ENCODE measurements at places on chromosomes 3 and 15.
A peak's percentile ranks its signal among the peaks of the same experiment; 100 is the strongest.

GRCh38 chr15:66278056-66278455 is 15.3 kb upstream of the DIS3L start:
- DNase-seq = no peak

GRCh38 chr3:4712109-4712508 is 219.0 kb downstream of the ITPR1 start:
- DNase-seq = peak; percentile 90

- DNase-seq = no peak
Observed at GRCh38 chr3:145696011-145696410, 465.0 kb downstream of the PLOD2 start.

DNA sequence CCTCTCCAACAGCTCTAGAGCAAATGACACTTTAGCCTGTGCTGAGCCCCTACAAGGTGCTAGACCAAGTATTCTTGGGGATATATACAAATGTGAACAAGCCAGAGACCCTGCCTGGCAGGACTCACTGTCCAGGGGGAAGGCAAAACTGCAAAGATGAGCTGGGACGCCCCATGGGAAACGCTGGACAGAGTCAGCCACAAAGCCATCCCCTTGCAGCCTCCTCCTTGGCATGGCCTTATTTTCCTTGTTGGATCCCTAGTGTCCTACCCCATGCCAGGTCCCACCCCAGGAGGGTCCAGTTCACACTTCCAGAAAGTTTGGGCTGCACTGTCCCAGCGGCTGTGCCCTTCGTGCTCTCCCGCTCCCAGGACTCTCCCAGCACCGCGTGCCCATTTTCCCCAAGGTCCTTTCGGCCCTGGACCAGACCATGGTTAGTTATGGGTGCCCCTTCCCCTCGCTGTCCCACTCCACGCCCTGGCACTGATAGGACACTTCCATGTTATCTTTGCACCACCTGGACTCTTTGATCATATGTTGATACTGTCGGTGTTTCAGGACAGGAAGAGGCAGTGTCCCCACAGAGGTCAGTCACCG is 5.8 kb upstream of the NRROS start:
- DNase-seq = no peak

DNA sequence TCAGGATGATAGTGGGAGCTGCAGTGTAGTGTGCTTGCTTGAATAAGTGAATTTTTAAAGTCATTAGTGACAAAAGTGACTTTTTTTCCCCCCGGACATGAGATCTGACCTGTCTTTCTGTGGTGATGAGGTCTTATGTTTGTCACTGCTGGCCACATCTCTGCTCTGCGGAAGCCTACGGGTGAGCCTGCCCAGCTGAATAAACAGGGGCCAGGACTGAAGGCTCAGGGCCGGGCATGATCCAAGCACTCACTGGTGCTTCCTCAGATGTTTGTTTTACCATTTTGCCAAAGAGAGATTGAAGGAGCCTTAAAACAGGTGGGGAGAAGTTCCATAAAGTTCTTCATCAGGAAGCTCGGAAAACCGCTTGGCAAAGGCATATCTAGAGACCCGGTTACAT is 35.0 kb downstream of the RPL39L start:
- DNase-seq = peak; percentile 31

DNA sequence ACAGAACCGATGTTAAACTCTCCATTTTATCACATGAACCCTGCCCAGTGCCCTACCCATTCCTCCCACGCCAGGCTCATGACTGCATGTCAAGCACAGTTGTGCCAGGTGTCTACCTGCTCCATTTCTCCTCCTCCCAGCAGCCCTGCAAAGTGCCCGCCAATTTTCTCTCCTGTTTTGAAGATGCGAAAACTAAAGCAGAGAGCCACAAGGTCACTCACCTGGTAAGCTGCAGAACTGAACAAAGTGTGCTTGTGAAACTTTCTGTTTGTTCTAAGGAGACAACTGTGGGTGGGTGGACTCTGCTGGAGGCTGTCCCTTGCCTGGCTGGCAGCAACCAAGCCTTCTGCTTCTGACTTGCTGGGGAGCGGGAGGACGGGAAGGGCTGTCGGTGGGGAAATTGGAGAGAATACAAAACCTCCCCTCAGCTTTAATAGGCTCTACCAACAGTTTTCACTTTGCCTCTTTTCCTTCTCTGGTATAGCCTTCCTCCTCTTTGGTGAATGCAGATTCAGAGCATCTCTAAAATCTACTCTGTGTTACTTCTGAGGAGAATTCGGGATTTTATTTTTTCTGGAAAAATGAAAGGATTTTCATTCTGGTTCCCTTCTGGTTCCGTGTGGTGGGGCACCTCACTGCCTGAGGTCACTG is 23.0 kb downstream of the LIMD1 start:
- no peak for DNase-seq

- DNase-seq = no peak
Observed at GRCh38 chr3:134345202-134345601, 29.0 kb downstream of the AMOTL2 start.

DNA sequence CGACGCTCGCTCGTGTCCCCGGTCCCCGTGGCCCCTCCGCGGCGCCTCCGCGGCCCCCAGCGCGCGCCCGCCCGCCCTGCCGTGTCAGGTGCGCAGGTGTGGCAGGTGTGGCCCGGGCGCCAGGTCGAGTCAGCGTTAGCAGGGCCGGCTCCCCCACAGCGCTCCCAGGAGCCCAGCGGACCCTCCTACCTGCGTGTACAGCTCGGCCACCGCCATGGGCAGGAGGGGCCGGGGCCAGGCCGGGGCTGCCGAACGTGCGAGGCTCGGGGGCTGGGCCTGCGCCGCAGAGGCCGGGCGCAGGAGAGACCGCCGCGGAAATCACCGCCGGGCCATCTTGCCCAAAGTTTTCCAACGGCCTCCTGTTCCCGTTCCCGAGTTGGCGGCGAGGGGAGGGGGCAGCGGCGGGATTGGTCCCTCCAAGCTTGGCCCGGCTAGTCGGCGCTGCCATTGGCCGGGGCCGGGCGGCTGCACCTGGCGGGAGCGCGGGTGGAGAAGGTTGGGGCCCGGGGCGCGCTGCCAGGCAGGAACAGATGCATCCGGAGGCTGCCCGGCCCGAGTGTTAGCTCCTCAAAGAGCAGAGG is at the start of gene MYO5C:
MYO5C (minus strand) TSS at position 384 of the 581 bp plus-strand sequence; CDS start at position 216, 168 bp downstream.
- no peak for DNase-seq

DNA sequence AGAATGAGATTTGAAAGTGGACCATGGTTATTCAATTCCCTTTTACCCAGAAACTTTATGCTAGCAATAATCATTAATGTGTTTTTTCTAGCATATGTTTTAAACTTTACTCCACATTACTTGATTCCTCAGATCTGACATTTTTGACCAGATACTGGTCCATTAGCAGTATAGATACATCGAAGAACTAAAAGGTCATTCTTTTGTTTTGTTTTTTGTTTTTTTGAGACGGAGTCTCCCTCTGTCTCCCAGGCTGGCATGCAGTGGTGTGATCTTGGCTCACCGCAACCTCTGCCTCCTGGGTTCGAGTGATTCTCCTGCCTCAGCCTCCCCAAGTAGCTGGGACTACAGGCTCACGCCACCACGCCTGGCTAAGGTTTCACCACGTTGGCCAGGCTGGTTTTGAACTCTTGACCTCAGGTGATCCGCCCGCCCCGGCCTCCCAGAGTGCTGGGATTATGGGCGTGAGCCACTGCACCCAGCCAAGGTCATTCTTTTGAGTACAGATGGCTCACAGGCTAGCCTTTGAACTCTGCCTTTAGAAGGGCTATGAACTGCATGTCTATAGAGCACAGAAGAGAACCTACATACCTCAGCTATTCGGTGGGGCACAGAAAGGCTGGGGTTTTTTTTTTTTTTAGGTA is 28.6 kb downstream of the CHP1 start:
- no peak for DNase-seq

DNA sequence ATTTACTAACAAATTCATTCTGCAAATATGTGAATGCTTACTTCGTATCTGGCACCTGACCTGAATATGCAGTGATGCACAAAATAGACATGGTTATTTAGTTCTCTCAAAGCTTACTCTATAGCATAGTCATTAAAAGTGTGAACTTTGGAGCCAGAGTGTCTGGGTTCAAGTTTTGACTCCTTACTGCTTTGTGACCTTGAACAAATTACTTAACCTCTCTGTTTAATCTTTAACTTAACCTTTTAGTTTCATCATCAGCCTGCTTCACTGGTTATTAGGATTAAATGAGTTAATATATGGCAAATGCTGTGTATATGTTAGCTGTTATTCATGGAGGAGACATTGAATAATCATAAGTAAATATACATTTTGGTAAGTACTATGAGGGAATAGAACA is 12.1 kb upstream of the MGA start:
- no peak for DNase-seq

GRCh38 chr15:69974321-69974720 is 123.4 kb downstream of the TLE3 start:
- DNase-seq = no peak

- DNase-seq = no peak
Observed at GRCh38 chr15:67181221-67181639, 73.2 kb downstream of the AAGAB start.

- no peak for DNase-seq
Observed at GRCh38 chr3:192155194-192155593, 572.1 kb downstream of the FGF12 start.

- DNase-seq = no peak
Observed at GRCh38 chr3:56019490-56020146, 448.6 kb downstream of the ERC2 start.

GRCh38 chr3:115876876-115877614 is 253.7 kb downstream of the GAP43 start:
- DNase-seq = no peak

GRCh38 chr3:45988804-45989203 is 6.8 kb downstream of the FYCO1 start:
- peak; percentile 91 for DNase-seq

DNA sequence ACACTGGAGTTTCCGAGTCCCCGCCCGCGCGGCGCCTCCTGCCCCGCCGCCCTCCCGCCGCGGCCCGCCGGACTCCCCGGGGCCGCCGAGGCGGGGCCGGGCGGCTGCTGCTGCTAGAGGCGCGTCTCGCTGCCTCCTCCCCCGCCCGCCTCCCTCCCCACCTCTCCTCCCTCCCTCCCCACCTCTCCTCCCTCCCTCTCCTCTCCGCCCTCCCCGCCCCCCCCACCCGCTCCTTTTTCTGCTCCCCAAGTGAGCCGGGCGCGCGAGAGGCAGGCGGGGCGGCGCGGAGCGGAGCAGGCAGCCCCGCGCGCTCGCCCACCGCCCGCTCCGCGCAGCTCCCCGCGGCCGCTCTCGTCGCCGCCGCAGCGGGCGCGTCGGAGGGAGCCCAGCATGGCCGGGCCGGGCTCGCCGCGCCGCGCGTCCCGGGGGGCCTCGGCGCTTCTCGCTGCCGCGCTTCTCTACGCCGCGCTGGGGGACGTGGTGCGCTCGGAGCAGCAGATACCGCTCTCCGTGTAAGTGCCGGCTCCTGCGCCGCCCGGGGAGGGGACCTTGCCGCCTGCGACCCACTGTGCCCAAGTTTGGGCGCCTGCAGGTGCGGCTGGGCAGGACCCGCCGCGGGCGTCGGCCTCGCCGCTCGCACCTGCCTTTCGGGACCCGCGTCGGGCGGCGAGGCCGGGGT is at the start of gene CACNA2D3:
CACNA2D3 (plus strand) TSS at position 229 of the 679 bp plus-strand sequence.
- DNase-seq = no peak

- no peak for DNase-seq
Observed at GRCh38 chr3:152942366-152942765, 107.4 kb downstream of the P2RY1 start.

DNA sequence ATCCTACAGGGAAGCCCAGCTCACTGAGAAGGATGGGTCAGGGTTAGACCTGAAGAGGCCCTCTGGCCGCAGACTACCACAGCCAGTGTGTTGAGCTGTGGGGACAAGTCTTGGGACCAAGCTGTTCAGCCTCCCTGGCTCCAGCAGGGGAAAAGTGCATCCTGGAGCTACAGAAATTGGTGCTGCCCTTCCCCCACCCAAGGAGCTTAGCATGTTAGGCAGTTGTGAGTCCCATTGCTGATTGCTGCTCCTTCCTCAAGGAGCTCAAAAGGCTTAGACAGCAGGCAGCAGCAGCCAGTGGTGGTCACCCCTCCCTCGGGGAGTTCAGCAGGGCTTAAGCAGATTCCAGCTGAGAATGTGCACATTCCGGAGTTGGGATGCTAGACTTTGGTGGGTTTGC is 165.6 kb downstream of the ATP8B4 start:
- no peak for DNase-seq

GRCh38 chr15:77497110-77497737 is 76.5 kb downstream of the HMG20A start:
- DNase-seq = no peak

- no peak for DNase-seq
Observed at GRCh38 chr3:42408156-42408555, 2.3 kb downstream of the LYZL4 start.

GRCh38 chr15:29242456-29243242 is 27.0 kb downstream of the NSMCE3 start:
- DNase-seq = peak; percentile 3

- DNase-seq = peak; percentile 16
Observed at GRCh38 chr3:167958141-167958540, 137.6 kb downstream of the GOLIM4 start.

GRCh38 chr3:39291903-39292329 is 12.1 kb upstream of the CX3CR1 start:
- peak; percentile 43 for DNase-seq

- DNase-seq = no peak
Observed at GRCh38 chr3:10377148-10377725, 56.3 kb upstream of the SEC13 start.

DNA sequence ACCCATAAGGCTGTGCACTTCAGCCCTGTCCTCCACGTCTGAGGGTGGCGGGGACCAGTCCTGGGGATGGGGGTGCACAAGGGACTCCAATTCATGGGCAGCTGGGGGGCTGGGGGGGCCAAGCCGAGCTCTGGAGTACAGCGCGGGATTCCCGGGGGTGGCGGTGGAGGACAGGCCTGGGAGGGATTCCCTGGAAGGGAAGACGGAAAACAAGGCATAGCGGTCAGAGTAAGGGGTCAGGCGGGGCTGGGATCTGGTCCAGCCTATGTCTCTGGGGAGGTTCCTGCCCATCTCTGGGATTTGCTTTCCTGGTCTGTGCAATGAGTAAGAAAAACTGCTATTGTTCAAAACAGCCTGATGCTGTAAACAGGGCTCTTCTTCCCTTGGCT is 8.1 kb upstream of the IGDCC3 start:
- DNase-seq = peak; percentile 79

DNA sequence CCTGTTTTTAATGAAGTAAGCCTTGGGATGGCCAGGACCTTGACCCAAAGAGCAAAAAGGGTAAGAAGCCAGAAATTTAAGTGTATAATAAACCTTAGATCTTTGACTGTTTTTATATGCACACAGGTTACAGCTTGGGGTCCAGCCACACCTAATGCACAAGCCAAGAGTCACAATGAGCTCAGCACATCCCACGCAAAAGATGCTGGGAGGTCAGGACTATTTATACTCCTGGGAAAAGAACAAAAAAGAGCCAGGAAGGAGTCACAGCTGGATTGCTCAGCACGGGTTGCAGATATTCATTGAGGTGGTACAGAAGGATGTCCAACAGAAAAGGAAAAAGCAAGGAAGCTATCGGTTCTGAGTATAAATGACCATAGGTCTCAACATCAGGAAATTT is 536.3 kb downstream of the NTRK3 start:
- no peak for DNase-seq

- DNase-seq = peak; percentile 97
Observed at GRCh38 chr3:19946832-19947548, at the start of gene RAB5A. RAB5A (plus strand) TSS chr3:19947097; CDS start chr3:19950899, 3,802 bp downstream.

DNA sequence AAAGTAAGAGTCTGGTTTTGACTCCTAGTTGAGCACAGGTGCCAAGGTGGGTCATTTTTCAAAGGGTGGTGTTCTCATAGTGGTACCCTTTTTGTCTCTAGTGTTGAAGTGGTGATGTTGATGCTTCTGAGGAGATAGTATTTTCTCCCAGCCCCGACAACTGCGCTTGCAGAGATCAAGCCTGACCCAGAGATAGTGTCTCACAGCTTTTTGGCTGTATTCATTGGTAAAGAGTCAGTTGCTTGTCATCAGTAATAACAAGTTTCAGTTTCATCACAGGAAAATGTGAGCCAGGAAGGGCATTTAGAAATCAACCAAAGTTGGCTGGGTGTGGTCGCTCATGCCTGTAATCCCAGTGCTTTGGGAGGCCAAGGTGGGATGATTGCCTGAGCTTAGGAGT is 139.3 kb downstream of the NFKBIZ start:
- DNase-seq = peak; percentile 31
